Left renal cortex interstitium (tissue), 4 donors: ENCODE measurements at places on chromosomes 7 and 10.

- no peak for DNase-seq
These were observed 16.2 kb downstream of the CPVL start for GRCh38 chr7:29130096-29130495.

DNA sequence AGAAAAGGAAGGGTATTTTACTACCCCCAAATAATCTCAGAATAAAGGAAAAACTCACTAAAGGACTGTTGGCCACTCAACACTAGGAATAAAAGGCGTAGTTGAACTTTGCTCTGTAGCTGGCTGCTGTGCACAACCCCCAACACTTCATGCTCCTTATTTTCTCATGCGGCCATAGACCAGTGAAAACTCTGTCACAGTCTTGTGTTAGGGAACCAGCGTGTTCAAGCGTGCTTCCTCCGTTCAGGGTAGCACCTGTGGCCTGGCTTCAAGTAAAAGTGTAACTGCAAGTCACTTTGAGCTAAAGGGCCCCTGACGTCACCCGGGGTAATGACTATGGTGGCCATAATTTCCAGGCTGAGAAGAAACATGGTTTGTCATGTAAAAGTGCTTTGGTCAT is 27.0 kb downstream of the BLNK start:
- DNase-seq: no peak

DNA sequence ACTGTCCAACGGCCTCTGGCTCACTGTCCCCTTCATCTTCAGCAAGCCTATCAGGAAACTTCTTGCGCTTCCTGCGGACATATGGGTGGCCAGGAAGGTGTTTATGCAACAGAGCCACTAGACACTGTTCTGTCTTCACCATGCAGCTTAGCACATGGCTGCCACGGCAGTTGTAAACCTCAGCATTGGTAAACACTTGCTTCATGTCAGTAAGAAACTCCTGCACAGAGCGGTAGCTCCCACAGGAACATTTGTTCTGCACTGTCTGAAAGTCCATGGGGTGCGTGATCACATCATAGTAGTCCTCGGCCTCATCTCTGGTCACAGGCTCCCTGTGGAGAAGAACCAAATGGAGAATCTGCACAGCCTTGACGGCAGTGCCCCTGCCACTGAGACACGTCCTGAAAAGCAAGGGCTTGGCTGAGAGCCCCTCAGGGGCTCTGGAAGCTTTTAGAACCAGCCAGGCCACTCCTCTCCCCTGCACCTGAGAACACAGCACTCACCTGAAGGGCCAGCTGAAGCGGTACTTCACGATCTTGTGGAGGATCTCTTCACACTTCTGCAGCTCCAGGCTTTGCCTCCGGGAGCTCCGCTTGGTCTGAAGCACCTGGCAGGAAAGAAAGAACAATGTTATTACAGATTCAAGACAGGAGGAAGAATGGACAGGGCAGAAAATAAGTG is 8.8 kb downstream of the FZD9 start:
- no peak for DNase-seq

GRCh38 chr10:96747734-96748550 is 27.6 kb upstream of the PIK3AP1 start:
- DNase-seq: no peak

DNA sequence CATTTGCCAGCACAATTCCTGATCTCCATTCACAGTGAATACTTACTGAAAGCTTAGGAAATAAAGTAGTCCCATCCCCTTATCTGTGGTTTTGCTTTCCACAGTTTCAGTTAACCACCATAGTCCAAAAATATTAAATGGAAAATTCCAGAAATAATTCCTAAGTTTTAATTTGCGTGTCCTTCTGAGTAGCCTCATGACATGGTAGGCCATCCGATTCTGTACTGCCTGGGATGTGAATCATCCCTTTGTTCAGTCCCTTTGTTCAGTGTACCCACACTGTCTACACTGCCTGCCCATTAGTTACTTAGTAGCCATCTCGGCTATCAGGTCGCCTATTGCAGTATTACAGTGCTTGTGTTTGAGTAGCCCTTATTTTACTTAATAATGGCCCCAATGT is 14.2 kb downstream of the RAB11FIP2 start:
- no peak for DNase-seq

- DNase-seq: no peak
These were observed at the start of gene NRAP for GRCh38 chr10:113663908-113664307. NRAP (minus strand) TSS chr10:113664041; CDS start chr10:113663882, 159 bp downstream.

DNA sequence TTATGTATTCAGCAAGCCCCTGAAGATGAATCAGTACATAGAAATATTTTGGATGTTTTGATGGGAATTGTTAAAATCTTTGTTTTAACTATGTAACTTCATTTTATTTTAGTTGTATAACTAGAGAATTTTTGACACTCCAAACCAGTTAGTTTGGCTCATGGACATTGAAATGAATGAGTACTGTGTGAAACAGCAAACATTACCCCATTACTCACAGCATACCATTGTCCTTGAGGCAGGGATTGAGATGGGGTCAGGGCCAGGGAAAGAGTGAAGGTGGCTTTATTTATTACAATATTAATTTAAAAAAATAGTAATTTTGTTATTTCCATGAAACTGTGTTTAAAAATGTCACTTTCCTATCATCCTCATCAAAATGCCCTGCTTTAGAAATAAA is 4.8 kb upstream of the BMPER start:
- no peak for DNase-seq

DNA sequence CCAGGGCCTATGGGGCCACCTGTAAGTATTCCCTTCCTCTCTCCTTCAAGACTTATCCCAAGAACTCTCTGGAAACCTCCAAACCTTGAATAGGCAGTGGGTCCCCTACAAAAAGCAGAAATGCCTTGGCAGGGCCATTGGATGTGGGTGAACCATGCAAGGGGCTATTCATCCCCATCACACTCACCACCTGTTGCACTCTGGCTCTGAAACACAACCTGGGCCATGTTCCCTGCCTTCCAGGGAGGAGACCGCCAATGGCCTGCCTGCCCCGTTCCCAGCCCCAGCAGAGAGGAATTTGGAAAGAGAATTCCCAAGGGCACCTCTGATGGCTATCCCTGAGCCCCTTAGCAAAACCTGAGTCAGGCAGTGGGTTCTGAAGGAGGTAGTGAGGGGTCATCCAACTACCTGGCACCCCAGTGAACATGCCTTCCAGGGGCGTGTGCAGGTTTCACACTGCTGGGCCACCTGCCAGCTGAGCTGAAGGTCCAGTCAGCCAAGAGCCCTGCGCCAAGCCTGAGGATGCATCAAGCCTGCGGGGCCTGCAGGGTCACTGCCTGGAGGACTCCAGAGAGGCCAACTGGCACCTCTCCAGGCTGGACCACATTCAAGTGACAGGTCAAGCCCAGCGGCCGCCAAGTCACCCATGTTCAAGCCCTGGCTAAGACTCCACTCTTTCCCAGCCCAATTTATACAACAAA is 101.3 kb downstream of the COL13A1 start:
- no peak for DNase-seq

DNA sequence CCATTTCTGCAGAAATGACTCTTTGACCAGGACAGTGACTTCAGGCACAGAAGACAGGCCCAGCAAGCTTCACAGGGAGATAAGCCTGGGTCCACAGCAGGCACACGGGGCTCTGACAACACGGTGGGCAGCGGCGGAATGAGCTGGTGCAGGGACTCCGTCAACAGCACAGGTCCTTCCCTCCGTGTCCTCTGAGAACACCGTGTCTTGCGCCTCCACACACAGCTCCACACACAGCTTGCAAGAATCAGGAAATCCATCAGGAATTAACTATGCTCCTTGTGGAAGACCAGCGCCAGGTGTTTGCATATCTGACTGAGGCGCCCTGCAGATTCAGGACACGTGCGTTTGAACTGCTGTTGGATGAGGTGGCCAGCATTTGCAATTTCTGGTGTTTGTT is 39.6 kb downstream of the TCERG1L start:
- DNase-seq: no peak

DNA sequence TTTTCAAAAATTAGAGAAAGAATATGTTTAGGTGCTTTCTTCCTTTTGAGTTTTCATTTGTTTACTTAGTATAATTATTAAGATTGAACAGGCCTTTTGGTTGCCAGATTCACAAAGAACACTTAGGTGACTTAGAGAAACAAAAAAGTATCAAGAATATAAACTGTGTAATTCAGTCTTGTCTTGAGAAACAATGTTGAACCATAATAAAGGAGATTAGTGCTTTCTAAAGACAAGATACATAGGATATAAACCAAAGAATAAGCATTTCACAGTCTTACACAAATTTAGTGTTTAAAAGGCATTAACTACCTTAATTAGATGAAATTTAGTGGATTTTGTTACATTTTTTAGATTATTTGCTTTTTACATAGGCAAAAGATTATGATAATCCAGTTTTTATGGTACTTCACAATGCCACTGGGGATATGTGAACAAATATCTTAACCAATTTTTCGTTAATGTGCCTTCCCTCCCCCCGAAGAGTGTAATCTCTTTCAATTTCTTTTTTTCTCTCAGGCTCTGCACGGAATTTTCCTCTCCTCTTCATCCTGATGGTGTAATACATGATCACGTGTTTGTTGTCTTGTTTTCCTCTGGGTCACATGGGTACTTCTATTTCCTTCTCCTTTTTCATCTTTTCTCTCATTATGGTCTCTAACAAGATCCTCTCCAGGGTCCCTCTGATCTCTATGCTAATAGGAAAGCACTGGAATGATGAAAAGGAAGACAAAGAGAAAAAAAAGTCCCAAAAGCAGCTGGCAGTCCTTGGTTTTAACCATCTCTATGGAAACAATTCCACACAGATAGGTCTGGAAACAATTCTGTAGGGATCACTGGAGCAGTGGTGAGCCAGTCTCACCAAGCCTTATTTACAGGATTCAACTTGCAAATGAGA is 3.7 kb upstream of the HNRNPH3 start:
- DNase-seq: no peak

GRCh38 chr10:117370205-117370604 is 5.0 kb downstream of the PDZD8 start:
- DNase-seq: no peak

DNA sequence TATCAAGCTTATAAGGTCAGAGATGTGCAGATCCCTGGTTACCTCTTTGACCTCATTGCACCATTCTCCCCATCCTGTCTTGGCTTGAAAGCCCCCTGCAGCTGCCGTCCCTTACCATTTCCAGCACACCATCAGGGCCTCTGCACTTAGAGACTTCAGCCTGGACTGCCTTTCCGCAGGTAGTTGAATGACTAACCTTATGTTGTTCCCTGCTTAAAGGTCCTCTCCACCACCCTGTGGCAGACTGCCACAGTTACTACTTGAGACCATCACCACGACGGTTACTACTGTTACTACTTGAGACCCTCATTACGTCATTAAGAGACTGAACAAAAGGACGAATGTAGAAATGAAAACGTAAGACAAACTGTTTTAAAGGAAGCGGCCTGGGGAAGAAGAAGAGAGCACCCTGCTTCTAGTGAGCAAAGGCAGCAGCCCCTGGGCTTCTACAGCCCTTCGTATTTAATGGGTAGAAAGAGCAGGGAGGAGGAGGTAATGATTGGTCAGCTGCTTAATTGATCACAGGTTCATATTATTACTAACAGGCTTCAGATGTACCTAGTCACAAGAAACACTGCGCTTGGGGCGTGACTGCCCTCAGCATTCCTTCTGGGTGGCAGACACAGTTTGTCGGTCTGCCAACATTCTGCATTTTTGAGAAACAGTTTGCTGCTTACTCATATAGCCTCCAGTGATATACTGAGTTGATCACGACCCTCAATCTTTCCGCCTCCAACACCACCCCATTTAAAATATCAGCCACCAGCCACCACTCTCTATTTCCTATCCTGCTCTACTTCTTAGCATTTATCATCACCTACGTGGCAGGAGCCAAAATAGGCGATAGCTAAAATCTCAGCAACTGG is 74.1 kb upstream of the PARD3 start:
- no peak for DNase-seq

GRCh38 chr7:142168746-142169145 is 57.2 kb downstream of the MGAM2 start:
- no peak for DNase-seq

DNA sequence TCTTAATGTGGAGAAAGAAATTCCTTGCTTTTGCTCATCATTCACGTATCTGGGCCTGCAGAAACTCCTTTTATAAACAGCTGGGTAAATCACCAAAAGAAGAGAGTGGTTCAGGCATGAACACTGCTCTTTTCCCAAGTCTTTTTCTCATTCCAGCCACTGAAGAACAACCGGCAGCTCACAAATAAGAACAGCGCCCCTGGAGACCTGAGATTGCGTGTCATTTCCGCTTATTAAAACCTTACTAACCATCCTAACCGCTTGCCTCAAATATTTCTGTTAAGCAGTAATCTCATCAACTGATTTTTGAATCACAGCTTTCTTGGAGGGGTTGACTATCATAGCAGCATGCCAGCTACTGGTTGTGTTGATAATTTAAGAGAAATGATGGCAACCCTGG is 213.0 kb upstream of the PLXNA4 start:
- DNase-seq: no peak

DNA sequence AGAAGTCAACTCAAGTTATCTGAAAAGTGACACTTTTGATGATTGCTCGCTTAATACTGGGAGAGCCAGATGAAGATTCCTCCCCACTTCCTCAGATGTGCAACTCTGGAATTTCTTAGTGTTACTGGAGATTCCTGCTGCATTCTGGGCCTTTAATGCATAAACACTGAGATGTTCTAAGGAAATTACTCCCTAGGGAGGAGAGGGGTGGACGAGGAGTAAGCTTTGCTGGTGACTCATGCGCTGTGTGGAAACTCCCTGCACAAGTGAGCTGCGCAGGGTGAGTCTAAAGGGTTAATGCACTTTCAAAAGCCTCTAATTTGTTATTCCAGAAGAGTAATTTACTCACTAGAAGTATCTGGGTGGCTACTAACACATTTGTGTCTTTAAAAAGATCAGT is 46.3 kb downstream of the EGFR start:
- no peak for DNase-seq

GRCh38 chr10:79018521-79019011 is 50.2 kb upstream of the ZMIZ1 start:
- DNase-seq: no peak

DNA sequence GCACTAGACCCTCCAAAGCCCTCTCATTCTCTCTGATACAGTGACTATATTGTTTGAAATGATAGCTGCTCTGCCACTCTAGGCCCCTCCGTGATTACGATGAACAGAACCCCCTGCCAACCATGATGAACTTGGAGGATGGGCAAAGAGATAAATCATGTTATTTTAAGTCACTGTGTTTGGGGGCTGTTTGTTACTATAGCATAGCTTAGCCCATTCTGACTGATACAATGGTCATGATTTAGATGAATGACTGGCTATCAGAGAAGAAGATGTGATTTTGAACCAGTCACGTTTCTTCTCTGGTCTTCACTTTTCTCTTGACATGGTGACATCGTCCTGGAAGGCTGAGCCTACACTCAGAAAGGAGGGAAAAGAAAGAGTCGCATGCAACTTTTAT is 95.4 kb upstream of the HABP2 start:
- DNase-seq: no peak

GRCh38 chr10:4512671-4513240 is 313.3 kb upstream of the AKR1E2 start:
- no peak for DNase-seq

GRCh38 chr10:69048103-69048502 is 39.8 kb upstream of the SRGN start:
- no peak for DNase-seq

GRCh38 chr10:128820663-128821062 is 646.4 kb upstream of the MGMT start:
- no peak for DNase-seq
